KG1 (cell line): ENCODE measurements at places on chromosomes 12 and 14.

- DNase-seq, result no peak
Measured at GRCh38 chr14:71931492-71932228, 569 bp upstream of the RGS6 start.

DNA sequence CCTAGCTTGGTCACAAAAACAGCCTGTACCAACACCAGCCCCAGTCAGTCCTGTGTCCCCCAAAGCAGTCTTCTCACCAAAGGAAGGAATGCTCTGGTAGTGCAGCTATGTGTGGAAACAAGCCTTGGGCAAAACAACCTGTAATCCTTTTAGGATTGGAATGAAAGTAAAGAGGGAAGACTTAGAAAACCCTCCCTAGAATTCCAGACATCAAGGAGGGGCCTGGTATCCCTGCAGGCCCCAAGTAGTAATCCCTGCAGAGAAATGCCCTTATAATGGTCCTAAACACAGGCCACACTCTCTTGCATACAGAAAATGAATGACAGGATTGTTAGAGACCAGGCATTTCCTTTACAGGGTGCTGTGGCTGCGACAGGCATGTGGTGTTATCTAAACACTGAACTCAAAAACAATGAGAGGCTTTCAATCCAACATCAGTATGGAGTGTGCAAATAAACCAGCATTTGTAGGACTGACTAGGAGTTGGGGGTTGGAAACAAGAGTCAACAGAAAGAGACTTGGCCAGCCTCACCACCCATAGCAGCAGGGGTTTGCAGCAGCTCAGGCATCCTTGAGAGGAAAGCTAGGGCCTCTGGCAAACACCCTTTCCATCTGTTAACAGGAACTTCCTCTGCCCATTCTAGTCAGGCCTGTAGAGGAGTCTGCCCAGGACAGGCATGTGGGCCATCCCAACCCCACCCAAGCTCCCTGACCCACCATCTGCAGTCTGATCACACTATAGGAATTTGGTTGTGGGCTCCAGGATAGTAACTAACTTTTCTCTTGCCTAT, 59.1 kb downstream of the DCAF5 start:
- DNase-seq, result no peak

DNA sequence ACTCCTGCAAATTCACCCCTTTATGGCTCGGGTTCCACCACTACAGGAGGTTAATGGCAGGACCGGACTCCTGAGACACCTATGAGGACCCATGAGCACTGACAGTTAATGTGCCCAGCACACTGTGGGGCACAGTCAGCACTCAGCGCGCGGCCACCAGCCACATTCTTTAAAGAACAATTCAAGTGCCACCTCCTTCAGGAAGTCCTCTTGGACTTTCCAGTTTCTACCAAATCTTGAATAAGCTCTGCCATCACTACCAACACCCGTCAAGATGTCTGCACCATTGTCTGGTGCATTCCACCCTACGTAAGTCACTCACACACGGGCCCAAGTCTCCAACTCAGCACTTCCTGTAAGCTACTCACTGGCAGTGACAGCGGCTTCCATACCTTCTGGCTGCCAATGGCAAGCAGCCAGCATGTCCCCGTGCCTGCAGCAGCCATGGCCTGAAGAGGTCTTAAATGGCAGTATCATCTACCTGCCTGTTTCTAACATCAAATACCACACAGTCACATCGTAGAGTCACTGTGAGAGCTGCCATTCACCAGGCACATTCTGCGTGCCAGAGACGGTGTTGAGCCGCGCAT, 48.5 kb downstream of the CDC42BPB start:
- no peak for DNase-seq

- no peak for DNase-seq
Measured at GRCh38 chr12:89370850-89371249, 18.5 kb upstream of the DUSP6 start.

GRCh38 chr12:14931359-14931758, 7.0 kb downstream of the ERP27 start:
- DNase-seq, result no peak

- DNase-seq, result peak; percentile 39
Measured at GRCh38 chr14:91244501-91244901, at the start of gene GPR68. Gene GPR68, minus strand, starts transcription at chr14:91244704. Its CDS starts 9,654 bp downstream, at chr14:91235050.

DNA sequence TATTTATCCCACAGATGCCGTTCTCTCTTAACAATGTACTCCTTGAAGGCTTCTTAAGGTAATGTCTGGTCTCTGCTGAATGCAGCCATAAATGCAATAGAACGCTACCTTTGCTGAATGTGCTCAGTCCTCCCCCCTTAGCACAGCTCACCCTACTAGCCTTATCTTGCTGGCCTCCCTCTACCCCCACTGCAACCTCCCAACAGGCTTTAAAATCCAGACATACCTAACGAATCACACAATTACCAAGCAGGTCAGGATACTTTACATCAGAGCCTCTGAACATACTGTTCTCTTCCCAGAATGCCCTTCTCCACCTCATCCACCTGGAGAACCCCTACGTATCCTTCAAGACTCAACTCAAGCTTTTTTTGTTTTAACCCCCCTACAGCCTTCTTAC, 51.0 kb upstream of the CRADD start:
- DNase-seq, result no peak
